ENCODE measurements at places on chromosomes 3 and 15.

GRCh38 chr3:168865022-168865551, 769.4 kb upstream of the GOLIM4 start:
- peak; percentile 4 for DNase-seq

DNA sequence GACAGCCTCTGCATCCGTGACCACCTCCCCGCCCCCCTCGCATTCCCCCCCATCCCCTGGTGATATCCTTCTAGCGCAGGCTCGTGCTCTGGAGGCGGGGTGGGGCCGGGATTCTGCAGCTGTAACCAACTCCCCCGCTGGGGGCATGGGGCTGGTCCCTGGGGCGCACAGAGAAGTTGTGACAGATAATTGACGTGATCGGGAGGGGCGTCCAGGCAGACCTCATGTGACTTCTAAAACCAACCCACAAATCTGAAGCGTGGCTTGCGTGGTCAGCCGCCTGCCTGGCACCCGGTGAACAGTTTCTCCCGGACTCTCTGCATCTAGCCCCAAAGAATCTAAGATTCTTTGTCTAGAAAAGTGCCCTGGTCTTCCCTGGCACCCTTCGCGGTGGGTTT, 100.6 kb upstream of the IGF1R start:
- DNase-seq = no peak

- DNase-seq = peak; percentile 70
Measured at GRCh38 chr3:8891774-8892173, 71.5 kb downstream of the RAD18 start.

GRCh38 chr3:20478436-20478835, 292.4 kb upstream of the SGO1 start:
- DNase-seq = no peak

DNA sequence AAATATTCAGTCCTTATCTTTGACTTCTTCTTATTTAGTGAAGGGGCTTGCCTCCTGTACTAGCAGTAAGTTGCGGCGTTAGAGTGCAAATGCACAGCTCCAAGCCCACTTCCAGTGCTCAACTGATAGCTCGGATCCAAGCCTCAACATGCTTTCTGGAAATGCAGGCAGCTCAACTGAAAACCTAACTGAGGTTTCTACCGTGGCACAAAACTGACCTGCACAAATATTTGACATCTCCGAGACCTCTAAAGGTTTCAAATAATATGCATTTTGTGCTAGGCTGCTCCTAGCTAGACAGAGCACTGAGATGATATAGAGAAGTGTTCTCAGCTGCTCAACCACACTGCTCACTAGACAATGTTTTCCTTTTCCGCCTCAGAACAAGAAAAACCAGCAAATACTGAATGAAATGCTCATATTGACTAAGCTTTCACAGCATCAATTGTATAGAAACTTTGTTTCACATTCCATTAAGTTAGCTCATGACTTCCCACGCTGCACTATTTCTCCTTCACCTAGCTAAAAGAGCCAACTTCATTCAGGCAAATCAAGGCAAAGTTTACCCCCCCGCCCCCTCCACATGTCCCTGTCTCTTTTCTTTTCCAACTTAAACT, 822 bp downstream of the ZNF385D start:
- no peak for DNase-seq

DNA sequence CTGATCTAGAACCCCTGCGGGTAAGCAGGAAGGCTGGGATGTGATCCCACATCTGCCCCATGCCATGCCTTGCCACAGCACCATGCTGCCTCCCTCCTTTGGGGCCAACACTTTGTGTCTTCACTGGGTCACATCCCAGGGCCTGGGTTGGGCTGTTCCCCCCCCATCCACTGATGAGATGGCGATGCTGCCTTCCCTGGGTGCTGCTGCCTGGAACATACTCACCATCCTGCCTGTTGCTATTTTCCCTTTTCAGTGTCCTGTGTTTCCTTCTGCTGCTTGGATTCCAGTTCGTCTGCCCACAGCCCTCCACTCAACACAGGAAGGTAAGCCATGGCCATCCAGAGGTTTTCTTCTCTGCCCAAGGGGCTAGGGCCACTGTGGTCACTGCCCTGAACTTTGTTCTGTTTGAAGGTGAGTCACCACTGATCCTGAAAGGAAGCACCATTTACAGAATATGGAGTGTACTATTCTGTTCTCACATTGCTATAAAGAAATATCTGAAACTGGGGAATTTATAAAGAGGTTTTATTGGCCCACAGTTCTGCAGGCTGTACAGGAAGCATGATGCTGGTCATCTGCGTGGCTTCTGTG, 39.4 kb downstream of the THSD4 start:
- DNase-seq = no peak

GRCh38 chr3:161560008-161560637, 63.5 kb downstream of the OTOL1 start:
- peak; percentile 39 for DNase-seq

DNA sequence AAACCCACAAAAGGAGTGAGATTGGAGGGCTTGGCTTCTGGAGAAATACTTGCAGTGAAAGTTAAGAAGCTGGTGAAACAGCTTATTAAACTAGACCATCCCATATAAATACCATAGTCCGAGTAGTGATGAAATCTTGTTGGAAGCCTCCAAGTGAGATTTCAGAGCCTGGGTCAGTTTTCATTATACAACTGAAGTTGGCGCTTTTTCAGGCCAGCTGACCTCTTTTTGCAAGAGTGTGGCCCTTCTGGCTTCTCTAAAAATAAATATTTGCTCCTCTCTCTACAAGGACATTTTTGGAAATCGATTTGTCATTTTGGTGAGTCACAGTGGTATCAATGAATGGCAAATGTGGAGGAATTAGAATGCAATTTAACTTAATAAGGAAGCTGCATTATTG, 51.2 kb upstream of the THRB start:
- DNase-seq = no peak

DNA sequence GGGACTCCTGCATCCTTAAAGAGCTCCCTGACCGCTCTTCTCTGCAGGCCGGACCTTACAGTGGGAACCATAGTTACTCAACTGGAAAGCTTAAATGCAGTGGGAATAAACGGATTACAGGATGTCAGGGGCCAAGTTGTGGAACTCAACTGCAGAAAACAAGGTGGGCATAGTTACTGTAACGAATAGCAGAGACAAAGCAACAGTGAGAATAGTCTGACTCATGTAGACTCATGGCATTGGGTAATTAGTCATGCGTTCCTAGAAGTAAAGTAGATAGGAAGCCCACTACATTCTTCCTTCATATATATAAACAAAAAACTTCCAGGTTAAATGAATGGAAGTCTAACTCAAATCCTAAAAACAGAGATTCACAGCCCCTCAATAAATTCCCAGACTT, 95.5 kb upstream of the CHRNA7 start:
- DNase-seq = peak; percentile 36

DNA sequence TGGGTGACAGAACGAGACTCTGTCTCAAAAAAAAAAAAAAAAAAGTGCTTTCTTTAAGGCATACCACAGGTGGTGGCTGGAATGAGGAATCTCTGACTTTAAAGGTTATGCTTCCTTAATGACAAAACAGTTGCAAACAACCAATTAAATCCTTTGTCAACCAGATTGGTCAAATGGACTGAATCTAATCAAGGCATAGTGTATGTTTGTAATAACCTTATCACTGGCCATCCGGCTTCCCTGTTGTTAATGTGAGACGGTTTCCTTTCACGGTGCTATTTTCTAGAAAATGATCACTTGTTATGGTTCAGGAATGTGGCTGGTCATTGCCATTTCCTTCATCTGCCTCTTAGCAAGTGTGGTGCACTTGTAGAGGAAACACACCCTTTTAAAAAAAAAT, 75.9 kb downstream of the FLNB start:
- DNase-seq = no peak

DNA sequence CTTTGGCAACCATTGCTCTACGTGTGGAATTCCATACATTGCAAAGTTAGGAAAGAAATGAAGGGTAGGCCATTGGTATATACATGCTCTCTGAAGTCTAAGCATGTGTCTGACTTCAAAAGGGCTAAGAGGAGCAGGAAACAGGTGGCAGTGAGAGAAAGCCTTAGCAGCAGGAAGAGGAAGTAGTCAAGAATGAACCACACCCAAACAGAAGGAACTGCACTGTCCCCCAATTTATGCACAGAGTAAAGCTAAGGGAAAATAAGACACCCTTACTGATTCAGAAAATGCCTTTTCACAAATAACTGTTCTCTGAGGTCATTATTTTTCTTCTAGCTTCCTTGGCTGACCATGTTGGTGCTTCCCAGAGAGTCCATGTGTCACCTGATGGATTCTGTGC, 575.4 kb downstream of the NTRK3 start:
- no peak for DNase-seq

DNA sequence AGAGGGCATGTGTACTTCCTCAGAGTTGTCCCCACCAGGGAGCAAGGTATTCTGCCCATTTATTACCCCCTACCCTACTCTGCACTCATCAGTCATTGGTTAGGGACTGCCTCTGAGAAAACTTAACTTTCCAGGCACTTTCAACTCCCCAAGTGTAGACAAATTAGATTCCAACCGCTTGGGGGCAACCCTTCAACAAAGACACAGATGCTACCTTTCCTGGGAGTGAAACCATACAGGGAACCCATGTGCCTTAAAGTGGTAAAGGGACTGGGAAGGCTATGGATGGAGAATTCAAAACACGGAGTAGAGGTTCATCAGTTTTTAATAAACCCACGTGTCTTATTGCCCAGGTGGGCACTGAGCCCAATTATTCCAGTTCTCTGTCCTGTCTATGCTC, 19.4 kb upstream of the UBE2E2 start:
- peak; percentile 41 for DNase-seq

DNA sequence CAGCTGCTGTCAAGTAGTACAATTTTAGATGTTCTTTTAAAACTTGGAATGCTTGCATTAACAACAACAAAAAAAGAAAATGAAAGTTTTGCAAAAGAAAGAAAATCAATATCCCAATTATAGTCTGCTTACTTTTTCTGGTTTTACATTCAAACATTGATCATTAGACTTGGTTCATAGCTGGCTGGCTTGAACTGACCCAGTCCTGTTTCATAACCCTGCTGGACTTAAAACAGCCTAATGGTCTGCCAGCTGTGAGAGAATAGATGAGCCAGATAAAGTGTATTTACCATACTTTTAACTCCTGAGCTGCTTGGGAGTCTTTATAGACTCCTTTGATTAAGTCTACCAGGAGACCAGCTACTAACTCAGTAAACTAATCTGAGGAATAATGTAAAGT, 59.2 kb downstream of the PIAS1 start:
- DNase-seq = no peak

DNA sequence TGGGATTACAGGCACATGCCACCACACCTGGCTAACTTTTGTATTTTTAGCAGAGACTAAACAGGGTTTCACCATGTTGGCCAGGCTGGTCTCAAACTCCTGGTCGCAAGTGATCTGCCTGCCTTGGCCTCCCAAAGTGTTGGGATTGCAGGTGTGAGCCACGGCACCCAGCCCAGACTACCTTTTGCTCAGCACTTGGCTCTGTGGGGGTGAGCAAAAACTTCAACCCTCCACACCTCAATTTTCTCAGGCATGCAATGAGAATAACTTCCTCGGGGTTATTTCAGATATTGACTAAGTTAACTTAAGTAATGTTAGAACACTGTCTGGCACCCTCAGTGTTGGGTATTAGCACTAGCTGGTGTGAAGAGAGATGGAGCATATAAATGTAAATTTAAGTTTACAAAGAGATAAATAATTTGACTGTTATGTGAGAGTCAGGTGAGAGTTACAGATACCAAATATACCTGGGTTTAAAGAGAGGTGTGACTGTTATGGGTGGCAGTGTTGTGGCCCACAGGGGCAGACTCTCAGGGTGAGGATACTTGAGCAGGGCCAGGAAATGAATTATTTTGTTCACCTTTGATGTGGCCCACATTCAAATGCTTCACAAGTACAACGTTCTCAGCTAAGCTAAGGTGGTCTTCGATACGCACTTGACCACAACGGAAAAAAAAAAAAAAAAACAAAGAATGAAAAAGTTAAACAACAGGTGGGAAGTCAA, 29.0 kb downstream of the CPOX start:
- DNase-seq = no peak

DNA sequence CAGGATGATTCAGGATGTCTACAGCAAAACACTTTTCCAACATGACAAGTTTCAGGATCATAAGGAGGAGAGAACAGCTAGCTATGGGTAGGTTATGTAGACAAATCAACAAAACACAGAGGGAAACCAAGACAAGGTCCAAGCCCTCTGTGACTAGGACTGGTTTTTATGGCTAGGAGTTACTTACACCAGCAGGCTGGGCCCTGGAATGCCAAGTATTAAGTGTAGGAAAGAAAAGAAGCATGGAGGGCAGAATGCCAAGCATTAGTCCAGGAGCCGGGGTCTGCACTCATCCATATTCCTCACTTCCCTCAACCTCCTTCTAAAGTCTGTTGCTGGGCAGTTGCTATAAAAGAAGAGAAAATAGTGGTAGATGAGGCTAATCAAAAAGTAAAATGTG, 35.3 kb upstream of the PPP2R3A start:
- no peak for DNase-seq

DNA sequence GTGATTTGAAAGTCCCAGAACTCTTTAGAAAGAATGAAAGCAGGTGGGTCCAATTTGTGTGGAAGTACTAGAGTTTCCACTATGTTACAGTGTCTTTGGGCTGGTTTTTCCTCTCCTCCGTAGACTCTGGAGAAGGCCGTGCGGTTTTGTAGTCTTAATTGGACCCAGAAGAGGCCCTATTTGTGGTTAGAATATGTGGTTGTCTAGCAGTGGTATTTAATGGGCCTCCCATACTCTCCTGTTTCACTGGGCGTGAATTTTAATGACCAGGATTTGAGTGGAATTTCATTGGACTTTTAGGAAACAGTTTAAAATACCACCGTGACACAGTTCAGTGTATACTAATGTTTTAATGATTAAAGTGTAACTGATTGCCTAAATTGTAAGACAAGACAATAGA, 182.3 kb downstream of the BBX start:
- peak; percentile 80 for DNase-seq

DNA sequence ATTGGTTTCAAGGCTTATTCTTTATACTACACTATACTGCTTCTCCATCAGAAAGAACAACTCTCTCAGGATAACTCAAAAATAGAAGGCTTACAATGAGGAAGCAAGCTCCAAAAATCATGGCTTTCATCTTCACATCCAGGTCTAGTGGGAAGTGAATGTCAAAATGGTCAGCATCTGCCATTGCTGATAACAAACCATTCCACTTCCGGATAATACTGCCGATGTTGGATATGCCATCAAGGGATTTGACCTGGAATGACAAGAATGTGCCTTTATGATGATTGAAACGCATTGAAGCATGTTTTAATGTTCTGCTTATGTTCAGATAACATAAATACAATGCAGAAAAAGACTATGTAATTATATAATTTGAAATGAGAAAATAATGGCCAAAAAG, 34.0 kb upstream of the PLOD2 start:
- no peak for DNase-seq

DNA sequence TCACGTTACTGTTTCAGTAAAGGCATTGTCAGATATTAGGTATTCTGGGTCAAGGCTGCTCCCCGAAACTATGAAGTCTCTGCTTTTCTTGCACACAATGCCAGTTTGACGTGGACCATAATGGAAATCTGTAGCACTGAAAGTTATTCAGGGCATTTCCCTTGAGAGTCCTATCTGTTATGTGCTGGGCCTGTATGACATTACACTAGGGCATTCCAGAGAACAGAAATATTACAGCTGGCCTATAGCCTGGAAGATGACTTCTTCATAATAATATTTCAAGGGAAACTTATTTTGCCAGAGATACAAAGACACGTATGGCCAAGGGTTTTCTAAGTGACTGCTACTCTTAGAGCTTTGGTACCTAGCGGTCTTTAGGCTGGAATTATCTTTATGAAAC, 613.6 kb upstream of the CBLB start:
- peak; percentile 1 for DNase-seq
